Spleen (tissue), 13 donors: ENCODE measurements at places on chromosomes 1 and 21. TPM values are rescaled to one million over a fixed set of nuclear protein-coding genes. Genes with fewer than 3 reads are reported as not detected.

Gene UBASH3A
- 11.4 TPM for total RNA-seq

Gene PDE9A
- total RNA-seq, result 25.8 TPM

Gene RHOU
- 51.9 TPM for total RNA-seq

Gene LCE2B
- total RNA-seq, result not detected

Gene CFAP45
- total RNA-seq, result 1.9 TPM

Gene CD84
- total RNA-seq, result 50.3 TPM

Gene TNFRSF14
- 157 TPM for total RNA-seq
